ENCODE measurements at places on chromosomes 5 and 9.

DNA sequence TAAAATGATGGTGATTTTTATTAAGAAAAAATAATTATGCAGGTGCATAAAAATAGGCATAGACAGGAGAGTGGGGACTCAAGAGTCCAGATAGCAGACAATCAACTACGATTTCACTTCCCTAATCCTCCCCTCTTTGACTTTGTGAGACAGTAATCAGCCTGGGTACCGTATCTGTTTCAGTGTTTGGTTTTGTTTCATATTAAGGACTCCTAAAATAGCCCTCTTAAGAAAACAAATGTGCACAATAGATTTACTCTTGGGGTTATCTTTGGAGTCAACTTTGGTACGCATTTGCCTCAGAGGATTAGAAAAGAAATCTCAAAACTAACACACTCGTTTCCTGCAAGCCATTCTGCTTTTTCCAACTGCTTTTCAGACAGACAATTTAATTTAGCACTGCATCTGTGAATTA, 96.3 kb downstream of the ZNF608 start:
- DNase-seq: no peak

DNA sequence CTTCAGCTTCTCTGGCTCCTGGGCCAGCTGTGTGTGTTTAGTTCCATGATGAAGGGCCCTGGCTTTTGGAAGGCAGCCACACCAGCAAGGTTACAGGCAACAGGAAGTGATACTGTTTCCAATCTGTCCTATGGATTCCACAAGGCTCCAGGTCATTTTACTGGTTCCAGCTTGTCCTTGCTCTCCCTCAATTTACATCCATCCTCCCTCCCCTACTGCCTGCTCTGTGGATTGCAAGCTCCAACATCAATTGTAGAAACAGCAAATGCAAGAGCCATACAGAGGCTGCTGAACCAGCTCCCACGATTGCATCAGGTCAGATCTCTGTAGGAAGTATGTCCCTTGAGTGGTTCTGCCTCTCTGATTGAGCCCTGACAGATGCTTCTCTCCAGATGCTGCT, 409.8 kb downstream of the NTRK2 start:
- DNase-seq: no peak

DNA sequence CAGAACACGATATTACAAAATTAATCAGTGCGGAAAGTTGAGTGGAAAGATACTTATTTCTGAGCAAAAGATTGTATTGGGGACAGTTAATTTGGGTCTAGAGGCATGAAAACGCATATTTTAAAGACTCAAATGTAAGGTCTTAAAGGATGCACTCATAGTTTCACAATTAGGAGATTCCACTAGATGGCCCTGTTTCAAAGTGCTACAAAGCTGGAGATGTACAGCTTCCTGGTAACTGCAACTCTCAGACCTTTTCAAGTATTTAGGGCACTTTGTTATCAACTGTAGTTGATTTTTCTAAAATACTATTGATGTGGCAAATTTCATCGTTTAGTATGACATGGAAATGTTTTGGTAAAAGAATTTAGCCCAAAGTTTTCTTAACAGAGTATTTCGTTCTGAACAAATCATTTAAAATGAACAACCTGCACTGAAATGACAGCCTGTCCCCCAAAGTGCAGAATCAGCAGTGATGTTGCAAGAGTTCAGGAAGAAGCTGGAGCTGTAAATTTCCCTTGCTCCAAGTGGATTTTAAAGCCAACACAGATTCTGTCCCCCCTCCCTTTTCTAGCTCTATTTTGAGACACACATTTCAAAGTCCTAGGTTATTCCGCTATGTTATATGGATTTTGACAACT, 16.2 kb upstream of the NDUFB6 start:
- no peak for DNase-seq

DNA sequence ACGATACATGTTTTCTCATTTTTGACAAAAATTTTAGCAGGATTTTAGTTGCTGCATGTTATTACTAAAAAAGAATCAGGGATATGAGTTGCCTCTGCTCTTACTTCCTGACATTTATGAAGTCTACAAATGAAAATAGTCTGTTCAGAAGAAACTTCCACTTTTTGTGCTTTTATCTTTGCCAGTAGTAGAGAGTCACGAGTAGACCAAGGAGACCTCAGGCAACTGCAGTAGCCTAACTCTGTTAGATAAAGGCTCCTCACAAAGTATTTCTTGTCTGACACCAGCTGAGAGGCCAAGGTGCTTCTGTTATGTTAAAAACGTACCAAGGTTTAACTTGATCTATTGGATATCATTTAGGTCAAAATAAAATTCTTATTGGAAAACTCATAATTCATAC, 333.9 kb downstream of the NR2F1-AS1 start:
- no peak for DNase-seq

DNA sequence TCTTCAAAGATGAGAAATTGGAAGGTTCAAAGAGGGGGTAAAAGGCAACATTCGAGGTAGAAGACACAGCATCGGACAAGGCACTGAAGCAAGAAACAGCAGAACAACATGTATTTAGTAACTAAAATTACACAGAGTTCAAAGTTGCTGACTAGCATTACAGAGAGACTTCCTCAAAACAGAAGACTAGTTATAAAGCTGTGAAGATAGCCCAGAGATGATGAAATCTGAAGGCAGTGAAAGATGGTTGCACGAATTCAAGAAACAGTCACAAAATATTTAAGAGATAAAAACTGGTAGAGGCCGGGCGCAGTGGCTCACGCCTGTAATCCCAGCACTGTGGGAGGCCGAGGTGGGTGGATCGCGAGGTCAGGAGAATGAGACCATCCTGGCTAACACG, 16.3 kb downstream of the MAPKAP1 start:
- no peak for DNase-seq

GRCh38 chr5:156164306-156164705, 162.7 kb upstream of the SGCD start:
- DNase-seq: no peak

DNA sequence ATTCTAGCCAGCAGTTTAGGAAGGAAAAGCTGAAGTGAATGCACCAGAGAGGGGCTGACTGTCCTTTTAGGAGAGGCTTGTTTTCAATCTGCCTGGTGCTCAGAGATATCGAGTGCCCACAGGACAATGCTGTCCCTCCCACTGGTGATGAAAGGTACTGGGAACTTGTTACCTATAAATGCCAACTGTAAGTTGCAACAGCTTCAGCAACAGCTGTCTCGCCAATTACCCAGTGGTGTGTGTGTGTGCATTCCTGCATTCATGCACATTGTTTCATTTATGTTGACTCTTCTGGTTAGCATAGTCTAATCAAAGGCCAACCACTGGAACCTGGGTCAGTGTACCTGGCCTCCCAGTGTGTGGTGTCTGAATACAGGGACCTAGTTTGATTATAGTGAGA, 161.1 kb downstream of the CSNK1G3 start:
- no peak for DNase-seq

- DNase-seq: no peak
Observed at GRCh38 chr9:124940521-124940893, 376 bp downstream of the GOLGA1 start.

DNA sequence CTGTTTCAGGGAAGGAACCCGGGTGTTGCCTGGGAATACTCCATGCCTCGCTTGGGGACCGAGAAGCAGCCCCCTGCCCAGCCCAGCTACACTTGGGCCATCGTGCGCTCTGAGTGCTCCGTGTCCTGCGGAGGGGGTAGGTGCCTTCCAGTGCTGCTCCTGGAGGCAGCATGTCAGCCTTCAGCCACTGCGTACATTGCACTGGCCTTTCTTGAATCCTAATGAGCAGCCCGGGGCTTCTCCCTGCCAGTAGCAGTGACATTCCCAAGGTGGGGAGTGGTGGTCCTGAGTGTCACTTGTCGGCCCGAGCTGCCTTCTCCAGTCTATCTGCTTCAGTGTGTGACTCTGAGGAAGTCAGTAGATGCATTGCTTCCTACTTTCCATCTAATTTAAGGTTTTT, 101.9 kb downstream of the ADAMTS16 start:
- no peak for DNase-seq

- DNase-seq: no peak
Observed at GRCh38 chr5:42810834-42811590, 680 bp downstream of the SELENOP start.

DNA sequence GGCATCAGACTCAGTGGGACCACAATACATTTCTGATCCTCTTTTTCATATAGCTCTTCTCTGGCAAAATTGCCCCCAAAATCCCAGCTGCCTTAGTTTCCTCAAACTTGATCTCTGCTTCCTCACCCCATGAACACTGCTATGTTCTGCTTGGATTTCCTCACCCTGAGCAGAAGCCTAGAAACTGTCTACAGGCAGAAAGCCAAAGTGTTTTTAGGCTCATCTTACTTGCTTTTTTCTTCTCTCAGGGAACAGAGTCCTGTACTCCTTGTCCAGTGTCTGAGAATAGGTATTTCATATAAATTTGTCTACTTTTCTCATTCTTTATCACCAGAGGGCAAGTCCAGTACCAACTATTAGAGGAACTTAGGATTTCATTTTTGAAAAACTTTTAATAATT, 21.5 kb upstream of the UBAP1 start:
- DNase-seq: no peak

DNA sequence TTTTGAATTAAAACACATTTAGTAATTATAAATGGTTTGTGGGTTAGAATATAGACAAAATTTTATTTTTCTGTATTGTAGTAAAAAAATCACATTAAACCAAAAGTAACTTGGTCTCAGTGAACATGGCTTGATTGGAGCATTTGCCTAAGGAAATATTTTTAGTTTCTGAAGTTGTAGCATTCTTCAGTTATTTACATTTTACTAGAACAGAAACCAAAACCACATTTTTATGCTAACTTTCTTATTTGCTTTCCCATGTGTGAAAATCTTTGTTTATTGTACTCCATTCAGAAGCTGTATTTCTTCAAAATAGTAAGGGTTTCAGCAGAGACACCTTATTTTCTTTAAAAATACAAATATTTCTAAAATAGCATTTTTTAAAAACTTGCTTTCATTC, 129.9 kb downstream of the SGCD start:
- no peak for DNase-seq

GRCh38 chr9:117927354-117927753, 223.2 kb downstream of the TLR4 start:
- DNase-seq: no peak

DNA sequence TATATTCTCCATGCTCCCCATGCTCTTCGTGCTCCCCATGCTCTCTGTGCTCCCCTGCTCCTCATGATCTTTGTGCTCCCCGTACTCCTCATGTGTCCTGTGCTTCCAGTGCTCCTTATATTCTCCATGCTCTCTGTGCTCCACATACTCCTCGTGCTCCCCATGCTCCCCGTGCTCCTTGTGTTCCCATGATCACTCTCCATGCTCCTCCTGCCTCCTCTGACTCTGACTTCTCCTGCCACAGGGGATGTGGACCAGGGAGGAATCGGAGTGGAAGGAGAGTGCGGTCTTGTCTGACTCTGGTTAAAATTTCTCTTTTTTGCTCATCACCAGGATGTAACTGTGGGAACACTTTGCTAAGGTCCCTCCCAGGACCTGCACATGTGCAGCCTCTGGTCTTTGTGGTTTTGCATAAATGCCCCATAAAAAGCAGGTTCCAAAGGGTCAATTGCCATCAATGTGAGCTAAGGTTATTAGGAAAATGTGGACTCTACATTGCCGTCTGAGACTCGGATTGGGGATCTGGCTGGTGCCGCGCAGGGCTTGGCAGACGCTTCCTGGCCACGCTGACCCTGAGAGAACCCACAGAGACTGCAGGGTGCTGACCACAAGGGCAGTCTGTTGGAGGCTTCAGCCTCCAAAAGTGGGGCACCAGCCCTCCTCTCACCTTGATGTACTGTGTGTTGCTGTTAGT, 52.5 kb downstream of the TRIP13 start:
- DNase-seq: no peak

- no peak for DNase-seq
Observed at GRCh38 chr5:133147411-133147810, 95.6 kb downstream of the HSPA4 start.

DNA sequence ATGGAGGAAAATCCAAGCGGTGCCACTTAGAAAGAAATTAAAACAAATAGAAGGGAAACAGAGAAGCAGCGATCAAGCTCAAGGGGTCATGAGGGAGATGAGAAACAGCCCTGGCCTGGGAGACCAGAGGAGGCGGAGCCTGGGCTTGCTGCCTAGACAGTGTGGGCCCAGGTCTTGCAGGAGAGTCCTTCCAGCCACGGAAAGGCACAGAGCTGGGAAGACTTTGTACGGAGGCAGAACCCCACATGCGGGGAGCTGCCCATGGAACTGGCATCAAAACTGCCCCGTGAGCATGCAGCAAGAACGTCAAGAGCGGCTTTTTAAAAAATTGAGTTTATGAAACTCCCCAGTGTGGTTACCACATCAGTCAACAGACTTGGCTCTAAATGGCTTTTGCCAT, 119.4 kb downstream of the IRX1 start:
- no peak for DNase-seq

DNA sequence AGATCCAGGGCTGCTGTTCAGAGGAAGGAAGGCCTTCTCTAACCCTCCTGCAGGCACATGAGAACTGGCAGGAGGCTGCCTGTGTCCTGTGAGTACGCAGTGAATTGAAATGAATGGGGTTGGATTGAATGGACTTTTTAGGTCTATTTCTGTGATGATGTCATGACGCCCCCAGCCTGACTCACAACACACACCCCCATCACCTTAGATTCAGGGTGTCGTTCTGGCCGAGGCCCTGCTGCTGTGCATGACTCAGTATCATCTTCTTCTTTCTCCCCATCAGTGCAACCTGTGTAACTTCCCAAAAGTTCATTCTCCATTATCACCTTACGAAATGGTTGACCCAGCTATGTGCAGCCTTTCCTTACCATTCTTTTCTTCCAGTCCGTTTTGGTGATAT, 5.4 kb downstream of the PCAT7 start:
- DNase-seq: peak; percentile 51

GRCh38 chr5:112342389-112342788, 76.7 kb downstream of the EPB41L4A start:
- DNase-seq: no peak

GRCh38 chr5:176902102-176902814, 3.1 kb upstream of the HK3 start:
- no peak for DNase-seq

GRCh38 chr9:79651251-79651795, 79.6 kb downstream of the TLE4 start:
- no peak for DNase-seq

GRCh38 chr9:113523421-113524141, 60.1 kb downstream of the RGS3 start:
- DNase-seq: peak; percentile 78

- peak; percentile 61 for DNase-seq
Observed at GRCh38 chr5:59367791-59368394, 525.6 kb downstream of the PDE4D start.

Measured in activated CD4-positive, alpha-beta T cell treated with anti-CD3 and anti-CD28 coated beads for 48 hours (primary cell).